ENCODE measurements at places on chromosomes 3 and 15.

DNA sequence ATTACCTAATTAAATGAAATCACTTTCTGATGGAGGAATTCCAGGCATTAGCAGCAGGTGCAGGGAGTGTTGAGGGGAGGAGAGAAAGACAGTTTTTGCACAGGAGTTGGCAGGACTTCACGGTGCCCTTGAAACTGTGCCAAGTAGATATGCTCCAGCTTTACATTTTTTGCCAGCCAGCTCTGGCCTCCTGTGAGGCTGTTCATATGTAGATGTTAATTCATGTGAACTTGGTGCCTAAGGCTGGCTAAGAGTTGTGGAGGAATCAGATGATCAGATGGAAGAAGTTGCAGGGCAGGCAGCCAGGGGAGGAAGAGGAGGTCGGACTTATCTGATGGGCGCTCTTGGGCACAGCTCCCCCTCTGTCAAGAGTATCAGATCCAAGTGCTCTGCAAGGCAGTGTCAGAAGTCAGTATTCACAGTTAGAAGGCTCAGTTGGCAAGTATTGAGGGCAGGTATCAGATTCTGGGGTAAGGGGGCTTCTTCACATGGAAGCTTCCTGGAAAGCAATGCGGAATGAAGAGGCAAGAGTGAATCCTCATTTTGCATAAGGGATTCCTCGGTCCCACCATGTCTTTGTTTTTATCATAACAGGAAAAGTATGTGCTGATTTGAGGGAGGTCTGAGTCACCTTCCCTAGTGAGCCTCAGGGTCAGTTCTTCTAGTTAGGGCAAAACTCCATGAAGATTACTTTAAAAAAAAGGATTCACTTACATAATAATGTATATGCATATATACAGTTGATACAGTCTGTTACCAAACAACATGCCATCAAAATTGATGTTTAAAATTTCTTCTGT lies 172.6 kb upstream of the UMPS start:
- peak; percentile 20 for DNase-seq

DNA sequence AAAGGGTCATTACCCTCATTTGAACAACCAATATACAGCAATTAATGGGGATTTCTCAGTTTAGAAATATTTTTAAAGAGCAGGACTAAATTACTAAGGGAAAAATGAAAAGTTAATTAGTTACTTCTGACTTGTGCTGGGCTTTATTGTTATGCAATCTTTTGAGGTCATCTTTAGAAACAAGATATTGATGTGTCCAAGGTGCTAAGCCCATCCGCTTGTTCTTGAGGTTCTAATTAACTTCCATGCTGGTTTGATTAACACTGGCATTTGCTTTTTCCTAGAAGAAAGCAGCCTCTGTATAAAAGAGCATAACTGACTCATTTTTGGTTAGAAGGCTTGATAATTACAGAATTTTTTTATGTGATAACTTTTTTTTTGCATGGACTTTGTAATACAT lies 256.5 kb upstream of the AGTR1 start:
- no peak for DNase-seq

DNA sequence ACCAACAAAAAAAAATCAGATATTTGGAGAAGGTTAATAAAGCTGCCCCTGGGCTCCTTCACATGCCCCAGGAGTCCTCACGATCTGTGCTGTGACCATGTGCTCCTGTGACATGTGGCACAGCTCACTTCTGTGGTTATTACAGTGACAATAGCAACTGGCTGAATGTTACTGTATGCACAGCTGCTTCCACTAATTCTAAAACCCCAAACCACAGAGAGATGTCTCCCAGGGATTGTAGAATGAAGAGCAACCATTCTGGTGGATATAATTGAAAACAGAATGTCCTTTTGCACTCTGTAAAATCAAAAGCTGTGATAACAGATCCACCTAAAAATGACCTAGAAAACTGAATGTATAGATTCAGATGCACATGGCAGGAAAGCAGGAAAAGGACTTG lies 489.2 kb upstream of the CNTN4 start:
- DNase-seq = no peak

- DNase-seq = no peak
Measured at GRCh38 chr15:25397100-25397499, 41.7 kb downstream of the UBE3A start.

GRCh38 chr15:38085931-38086568 lies 151.6 kb downstream of the TMCO5A start:
- DNase-seq = no peak

Measured in left colon (tissue), 2 donors.